ENCODE measurements at places on chromosomes 4 and X.
A peak's percentile ranks its signal among the peaks of the same experiment; 100 is the strongest.

DNA sequence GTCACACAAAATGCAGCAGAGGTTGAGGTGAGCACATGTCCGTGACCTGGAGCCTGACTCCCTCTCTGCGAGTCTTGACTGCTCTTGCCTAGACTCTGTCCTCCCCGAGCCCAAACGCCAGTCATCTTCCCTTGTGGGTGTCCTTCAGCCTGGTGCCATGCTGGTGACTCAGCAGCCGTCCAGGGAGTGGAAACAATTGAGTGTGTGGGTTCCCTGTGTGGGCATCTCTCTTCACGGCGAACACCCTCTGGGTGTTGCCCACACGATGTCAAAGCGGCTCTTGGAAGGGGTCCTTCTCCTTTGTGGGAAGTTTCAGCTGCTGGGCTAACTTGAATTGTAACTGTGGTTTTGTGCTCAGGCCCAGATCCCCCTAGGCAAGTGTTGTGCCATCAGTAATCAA lies 17.5 kb upstream of the MSANTD1 start:
- DNase-seq = no peak

DNA sequence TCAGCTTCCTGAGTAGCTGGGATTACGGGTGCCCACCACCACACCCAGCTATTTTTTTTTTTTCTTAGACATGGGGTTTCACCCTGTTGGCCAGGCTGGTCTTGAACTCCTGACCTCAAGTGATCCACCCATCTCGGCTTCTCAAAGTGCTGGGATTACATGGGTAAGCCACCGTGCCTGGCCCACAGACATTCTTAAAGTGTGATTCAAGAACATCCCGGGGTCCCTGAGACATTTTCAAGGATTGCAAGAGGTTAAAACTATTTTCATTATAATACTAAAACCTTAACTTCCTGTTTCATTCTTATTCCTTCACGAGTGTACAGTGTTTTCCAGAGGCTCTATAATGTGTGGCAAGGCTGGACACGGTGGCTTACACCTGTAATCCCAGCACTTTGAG lies 318.7 kb downstream of the CAMK2D start:
- no peak for DNase-seq

GRCh38 chr4:184961660-184962059 lies 56.6 kb upstream of the HELT start:
- no peak for DNase-seq

GRCh38 chrX:6021316-6022091 lies 207.2 kb downstream of the NLGN4X start:
- peak; percentile 11 for DNase-seq

DNA sequence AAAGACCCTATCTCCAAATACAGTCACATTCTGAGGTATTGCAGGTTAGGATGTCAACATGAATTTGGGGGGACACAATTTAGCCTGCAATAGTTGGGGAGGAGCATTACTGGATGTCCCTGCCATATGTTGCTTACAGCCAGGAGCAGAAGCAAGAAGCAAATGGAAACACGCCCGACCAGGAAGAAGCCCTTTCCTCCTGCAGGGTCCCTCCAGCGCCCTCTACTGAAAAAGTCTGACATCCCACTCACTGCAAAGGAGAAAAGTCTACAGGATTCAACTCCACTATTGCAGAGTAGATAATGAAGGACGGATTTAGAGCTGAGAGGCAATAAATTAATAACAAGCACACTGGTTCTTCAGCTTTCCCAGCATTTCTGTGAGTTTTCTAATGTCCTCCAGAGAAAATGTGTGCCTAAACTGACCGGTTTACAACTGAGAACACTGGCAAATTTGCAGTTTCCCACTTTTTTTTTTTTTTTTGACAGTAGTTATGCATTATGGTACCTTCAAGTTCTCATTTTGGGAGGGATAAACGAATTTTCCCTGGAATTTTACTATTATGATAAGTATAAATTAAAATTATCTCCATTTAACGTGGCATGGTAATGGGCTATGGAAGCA lies 31.7 kb downstream of the COQ2 start:
- peak; percentile 90 for DNase-seq

- no peak for DNase-seq
Measured at GRCh38 chr4:15354371-15355297, 73.2 kb upstream of the C1QTNF7 start.
